Sciatic nerve (tissue), 2 donors: ENCODE measurements at places on chromosomes 16 and 17. TPM values are rescaled to one million over a fixed set of nuclear protein-coding genes. Genes with fewer than 3 reads are reported as not detected.

- no peak for DNase-seq
These were observed 146.4 kb downstream of the PCTP start for GRCh38 chr17:55897301-55897700.

GRCh38 chr17:43385046-43385831 lies 13.6 kb upstream of the ARL4D start:
- DNase-seq, result no peak

PRKCA gene
- 168 TPM for total RNA-seq

- no peak for DNase-seq
These were observed 14.4 kb upstream of the GPRC5B start for GRCh38 chr16:19898924-19899604.

DNA sequence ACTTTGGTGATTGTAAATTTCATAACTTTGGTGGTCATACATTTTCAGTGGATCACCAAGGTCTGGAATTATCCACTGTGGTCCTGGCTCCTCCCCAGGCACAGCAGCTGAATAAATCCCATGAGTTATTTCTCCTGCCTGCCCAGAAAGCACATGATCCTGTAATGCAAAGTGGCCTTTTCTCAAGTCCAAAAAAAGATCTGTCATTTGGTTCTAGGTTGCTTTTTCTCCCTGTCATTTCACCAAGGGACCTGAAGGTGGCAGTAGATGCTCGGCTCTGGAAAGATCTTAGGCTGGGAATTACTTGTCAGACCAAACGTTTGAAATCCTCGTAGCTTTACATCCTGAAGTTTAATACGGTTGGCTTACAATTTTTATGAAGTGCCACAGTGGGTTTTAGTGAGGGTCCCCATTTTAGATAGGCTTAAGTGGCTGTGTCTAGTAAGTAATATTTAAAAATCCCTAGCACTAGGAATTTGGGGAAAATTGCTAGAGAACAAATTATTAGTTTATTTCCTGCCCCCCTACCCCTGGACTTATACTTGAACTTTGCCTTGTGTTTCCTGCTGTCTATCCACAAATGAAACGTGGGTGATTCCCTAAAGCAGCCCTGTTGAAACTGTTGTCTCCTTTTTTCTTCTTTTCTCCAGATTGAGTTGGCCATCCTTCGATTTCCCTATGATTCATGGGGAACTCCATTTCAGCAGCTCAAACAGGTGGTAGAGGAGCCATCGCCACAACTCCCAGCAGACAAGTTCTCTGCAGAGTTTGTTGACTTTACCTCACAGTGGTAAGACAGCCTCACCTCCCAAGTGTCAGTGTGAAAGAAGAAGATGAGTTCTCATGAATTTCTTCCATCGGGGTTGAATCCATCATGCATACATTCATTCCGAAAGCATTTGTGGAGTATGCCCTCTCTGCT lies 111.7 kb downstream of the MAP2K6 start:
- DNase-seq, result no peak
